Myocyte (in vitro differentiated cells): ENCODE measurements at places on chromosomes 3 and 15. TPM values are rescaled to one million over a fixed set of nuclear protein-coding genes. Genes with fewer than 3 reads are reported as not detected.
A peak's percentile ranks its signal among the peaks of the same experiment; 100 is the strongest.

The TGM4 gene
- not detected in 2 replicates for total RNA-seq

- DNase-seq, result no peak
Measured at GRCh38 chr3:47803480-47804025, 615 bp downstream of the DHX30 start.

- no peak for DNase-seq
Measured at GRCh38 chr3:155629556-155629955, 115.3 kb downstream of the PLCH1 start.

DNA sequence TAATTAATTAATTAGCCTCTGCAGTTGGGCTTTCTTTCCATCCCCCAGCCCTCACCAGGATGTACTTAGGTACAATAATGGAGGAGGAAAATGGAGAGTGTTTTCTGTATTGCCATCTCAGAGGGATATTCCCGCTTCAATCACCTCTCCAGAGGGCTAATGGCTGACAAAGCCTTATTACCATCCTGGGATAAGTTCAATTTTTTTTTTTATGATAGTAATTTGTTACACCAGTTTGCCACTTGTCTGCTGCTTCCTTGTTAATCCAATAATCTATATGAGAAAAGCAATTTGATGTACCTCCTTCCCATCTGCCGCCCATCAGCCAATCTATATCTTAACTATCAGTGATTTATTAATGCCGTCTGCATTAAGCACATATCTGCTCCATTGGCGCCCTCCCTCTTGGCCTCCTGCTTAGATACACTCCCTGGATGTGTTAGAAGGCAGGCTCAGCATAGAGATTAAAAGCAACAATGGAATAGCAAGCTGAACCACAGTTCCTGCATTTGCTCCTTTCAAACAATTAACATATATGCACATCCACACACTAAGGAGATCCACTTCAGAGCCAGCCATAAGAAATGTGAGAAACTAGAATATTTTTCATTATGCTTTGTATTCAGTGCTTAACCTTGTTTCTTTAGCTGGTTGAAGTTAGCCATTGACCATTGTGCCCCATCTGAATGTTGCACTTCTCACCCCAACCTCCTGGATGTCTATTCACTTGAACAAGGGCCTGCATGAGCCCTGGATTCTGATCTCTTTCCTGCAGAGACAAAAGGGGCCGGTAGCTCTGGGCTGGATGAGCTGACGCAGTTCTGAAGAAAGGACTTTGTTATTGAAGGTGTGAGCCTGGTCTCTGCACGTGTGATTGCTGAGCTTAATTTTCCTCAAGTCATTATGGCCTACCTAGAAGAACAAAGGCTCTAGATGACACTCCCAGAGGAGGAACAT is 237.3 kb upstream of the GAP43 start:
- DNase-seq, result no peak

GRCh38 chr3:109384164-109384563 is 46.8 kb upstream of the DPPA4 start:
- DNase-seq, result no peak

GRCh38 chr15:76006136-76006778 is 6.0 kb downstream of the NRG4 start:
- peak; percentile 24 for DNase-seq

DNA sequence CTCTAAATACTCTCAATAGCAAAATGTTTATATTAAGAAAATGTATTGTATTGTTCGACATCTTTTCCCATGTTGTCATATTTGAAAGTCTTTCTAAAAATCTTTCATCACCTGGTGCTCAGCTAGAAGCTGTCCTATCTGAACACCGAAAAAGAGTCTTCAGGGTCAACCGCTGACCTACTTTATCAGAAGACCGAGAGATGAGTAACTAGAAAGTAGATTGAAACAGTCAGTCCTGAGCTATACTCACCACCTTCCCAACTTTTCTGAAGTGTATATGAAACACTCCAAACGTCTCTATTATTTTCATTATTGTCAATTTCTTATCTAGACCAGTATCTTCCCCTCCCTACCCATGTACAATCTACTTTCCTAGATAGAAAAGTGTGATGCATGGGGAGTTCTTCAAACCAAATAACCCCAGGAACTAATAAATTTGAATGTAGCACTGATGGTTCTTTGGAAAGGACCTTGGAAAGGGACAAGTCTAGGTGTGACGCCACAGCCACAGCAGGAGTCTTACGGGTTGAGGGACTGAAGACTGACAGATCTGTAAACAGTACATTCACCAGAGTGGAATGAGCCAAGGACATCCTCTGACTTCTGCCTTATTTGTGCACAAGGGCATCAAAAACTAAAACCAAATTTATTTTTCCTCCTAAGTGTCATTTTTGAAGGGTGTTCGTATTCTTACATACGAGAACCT is 58.6 kb downstream of the TMOD3 start:
- DNase-seq, result no peak
